Stimulated activated CD8-positive, alpha-beta memory T cell treated with anti-CD3 and anti-CD28 coated beads, Interleukin-2, amount 100 ng/mL, for 48 hours (primary cell): ENCODE measurements at places on chromosomes 11 and 22.

DNA sequence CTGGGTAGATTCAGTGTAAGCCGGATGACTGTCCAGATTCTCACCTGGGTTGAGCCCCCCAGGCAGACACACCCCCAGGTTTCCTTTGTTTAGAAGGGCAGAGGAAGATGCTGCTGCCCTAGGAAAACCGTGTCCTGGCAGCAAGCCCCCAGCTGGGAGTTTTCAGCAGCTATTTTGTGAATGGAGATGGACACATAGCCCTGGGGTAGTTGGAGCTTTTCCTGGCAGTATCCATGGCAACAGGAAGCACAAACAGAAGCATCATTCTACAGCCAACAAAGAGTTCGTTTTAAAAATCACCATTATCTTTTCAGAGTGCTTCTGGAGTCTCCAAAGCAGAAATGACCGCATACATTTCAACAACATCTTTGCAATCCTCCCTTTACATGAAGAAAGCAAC lies 245.5 kb downstream of the BRD1 start:
- DNase-seq, result no peak

DNA sequence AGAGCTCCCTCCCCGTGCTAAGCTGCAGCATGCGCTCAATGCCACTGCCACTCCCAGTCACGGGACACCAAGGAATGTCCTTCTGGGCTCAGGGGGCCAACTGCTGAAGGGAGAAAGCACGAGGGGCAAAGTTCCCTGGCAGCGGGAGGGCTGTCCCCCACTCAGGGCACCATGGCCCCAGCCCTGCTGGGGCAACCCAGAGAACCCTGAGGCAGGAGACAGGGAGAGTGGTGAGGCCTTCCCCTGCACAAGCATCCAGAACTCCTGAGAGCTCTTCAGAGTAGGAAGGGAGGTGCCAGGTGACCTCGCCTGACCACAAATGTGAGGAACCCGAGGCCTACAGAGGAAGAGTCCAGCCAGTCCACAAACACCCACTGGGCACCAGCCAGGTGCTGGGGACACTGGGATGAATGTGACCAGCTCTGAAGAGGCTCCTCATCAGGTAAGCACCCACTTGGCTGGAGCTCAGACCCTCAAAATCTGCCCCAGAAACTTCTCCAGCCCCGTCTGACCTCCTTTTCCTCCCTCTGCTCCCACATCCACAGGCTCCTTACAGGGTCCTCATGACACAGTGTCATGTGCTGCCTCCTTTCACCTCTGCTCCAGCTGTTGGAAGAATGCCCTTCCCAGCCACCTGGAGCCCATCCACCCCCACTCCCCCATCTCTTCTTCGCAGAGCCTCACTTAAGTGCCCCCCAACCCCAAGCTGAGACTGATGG lies 15.6 kb downstream of the GDPD5 start:
- DNase-seq, result no peak

- DNase-seq, result no peak
These were observed 26.5 kb downstream of the CTNND1 start for GRCh38 chr11:57787920-57788702.

GRCh38 chr22:50118129-50118528 lies 28.3 kb downstream of the MOV10L1 start:
- DNase-seq, result no peak

DNA sequence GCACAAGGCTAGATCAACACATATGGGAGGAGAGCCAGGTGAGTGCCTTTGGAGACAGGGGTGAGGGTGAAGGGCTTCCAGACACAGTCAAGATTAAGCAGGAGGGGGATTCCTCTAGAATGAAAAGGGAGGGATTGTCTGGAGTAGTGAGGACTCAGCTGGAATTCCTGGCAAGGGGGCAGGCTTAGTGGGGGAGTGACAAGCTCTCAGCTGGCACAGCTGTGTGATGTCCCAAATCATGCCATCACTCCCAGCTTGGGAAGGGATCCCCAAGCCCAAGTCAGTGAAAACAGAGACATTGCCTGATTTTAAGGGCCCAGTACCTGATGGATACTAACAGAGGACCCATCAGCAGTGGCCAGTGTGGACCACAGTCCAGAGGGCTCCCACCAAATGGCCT lies 119.0 kb downstream of the MPPED2 start:
- no peak for DNase-seq

GRCh38 chr11:46120346-46121300 lies 631 bp downstream of the PHF21A start:
- no peak for DNase-seq

GRCh38 chr22:37079158-37079557 lies 27.6 kb downstream of the KCTD17 start:
- DNase-seq, result no peak

GRCh38 chr11:13220148-13220547 lies 57.4 kb upstream of the BMAL1 start:
- no peak for DNase-seq
